A549 treated with dexamethasone at 1 μM for 4 hours (cell line): ENCODE measurements at places on chromosomes 7 and 10. TPM values are rescaled to one million over a fixed set of nuclear protein-coding genes. Genes with fewer than 3 reads are reported as not detected.

Gene ANKRD1
- total RNA-seq: 35.0 to 54.9 TPM (median 47.3 TPM) in 5 replicates

Gene KIAA1549
- 4.0 to 7.3 TPM (median 6.2 TPM) in 5 replicates for total RNA-seq

Gene PALS2
- 19.3 to 26.0 TPM (median 22.8 TPM) in 5 replicates for total RNA-seq

Gene PNLIP
- total RNA-seq: 0.16 to 0.27 TPM (median 0.21 TPM) in 5 replicates

Gene INSYN2A
- 1.7 to 2.0 TPM (median 1.8 TPM) in 5 replicates for total RNA-seq

Gene ATRNL1
- total RNA-seq: 0.07 to 0.47 TPM (median 0.25 TPM) in 5 replicates

Gene MRLN
- not detected in 5 replicates for total RNA-seq

Gene HSPA12A
- 7.0 to 10.6 TPM (median 10.3 TPM) in 5 replicates for total RNA-seq
